ENCODE measurements at places on chromosomes 11 and 22. TPM values are rescaled to one million over a fixed set of nuclear protein-coding genes. Genes with fewer than 3 reads are reported as not detected.

RPLP2 gene
- 2,761 TPM for total RNA-seq

TRIM48 gene
- total RNA-seq = not detected

KCNJ5 gene
- 0.23 TPM for total RNA-seq

DNA sequence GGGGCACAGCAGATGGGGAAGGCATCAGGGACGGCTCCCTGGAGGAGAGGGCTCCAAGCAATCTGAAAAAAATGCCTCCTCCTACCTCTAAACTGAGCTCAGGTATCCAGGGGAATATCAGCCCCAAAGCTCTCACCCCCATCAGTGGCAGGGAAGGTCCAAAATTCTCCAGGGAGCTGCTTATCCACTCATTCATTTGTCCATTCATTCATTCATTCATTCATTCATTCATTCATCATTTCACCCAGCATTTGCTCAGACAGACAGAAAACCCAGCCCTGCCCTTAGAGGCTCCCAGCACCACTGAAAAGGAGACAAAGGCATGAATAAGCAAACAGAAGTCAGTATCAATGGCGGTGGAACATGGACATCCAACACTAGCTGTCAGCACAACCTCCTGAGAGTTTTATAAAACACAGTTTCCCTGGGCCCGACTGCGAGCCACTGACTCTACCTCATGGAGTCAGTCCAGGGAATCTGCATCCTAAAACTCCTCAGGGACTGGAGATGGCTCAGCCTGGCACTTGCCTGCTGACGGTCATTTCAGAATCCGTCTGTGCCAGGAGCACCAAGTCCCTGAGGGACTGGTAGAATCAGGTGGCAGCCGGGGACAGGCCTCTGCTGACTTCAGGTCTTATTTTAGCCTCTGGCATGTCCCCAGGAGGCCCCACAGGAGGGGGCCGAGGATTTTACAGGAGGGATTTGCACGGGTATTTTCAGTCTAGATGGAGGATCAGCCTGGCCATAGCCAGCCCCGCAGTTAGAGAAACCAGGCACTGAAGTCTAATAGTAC lies 164.6 kb downstream of the MN1 start:
- no peak overlapping the region for H3K4me3 ChIP-seq
- H3K27me3 ChIP-seq = no peaks in the 10 kb centered on the region
- no peak overlapping the region for H3K27ac ChIP-seq
- peaks cover 35% of the 10 kb centered on the region for H3K4me1 ChIP-seq

DNA sequence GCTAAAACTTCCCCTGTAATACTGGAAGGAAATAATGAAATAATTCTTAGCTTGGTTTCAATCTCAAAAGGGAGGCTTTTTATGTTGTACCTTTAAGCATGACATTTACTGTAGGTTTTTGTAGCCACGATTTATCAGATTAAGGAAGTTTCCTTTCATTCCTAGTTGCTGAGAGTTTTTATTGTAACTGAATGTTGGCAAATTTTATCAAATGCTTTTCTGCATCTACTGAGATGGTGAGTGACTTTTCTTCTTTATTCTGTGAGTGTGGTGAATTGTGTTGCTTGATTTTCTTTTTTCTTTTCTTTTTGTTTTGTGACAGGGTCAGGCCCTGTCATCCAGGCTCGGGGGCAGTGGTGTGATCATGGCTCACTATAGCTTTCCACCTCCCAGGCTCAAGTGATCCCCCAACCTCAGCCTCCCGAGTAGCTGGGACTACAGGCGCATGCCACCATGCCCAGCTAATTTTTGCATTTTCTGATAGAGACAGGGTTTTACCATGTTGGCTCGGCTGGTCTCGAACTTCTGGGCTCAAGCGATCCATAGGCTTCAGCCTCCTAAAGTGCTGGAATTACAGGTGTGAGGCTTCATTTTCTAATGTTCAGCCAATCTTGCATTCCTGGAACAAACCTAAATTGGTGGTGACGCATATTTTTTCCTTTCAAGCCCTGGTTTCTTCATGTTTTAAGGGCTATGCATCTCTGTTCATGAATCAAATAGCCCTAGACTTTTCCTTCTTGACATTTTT lies 26.2 kb downstream of the SUSD2 start:
- no peak for DNase-seq
- H3K4me3 ChIP-seq = no peak overlapping the region
- H3K4me1 ChIP-seq = peaks cover 36% of the 10 kb centered on the region
- H3K27ac ChIP-seq = peak overlapping the region; percentile 92

DNA sequence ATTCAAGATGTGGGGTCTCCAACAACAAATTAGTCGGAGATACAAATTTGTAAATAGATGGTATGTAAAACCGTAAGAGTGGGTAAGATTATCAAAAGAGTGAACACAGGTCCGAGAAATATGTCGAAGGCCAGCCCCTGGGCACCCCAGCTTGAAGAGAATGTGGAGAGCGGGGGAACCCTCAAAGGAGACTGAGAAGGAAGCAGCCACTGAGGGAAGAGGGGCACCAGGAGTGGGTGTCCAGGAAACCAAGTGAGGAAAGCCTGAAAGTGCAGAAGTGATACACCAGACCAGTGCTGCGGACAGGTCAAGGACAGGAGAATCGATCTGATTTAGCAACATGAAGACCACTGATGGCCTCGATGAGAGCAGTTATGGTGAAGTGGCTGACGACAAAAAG lies 14.4 kb downstream of the APOL5 start:
- H3K27me3 ChIP-seq = no peaks in the 10 kb centered on the region
- DNase-seq = no peak
- 0 out of 2 replicates have a peak, but pooled peaks cover 4% of the 10 kb centered on the region for H3K4me1 ChIP-seq
- peaks cover 17% of the 10 kb centered on the region for H3K36me3 ChIP-seq
- H3K27ac ChIP-seq = no peak overlapping the region
- no peak overlapping the region for H3K4me3 ChIP-seq

- H3K4me1 ChIP-seq = no peaks in the 10 kb centered on the region
- H3K27me3 ChIP-seq = peaks cover 90% of the 10 kb centered on the region
- peaks cover 3% of the 10 kb centered on the region for H3K36me3 ChIP-seq
- H3K27ac ChIP-seq = no peak within 1 kb of the TSS
- H3K4me3 ChIP-seq = no peak within 1 kb of the TSS
These were observed at the start of gene HEPN1 for GRCh38 chr11:124918950-124919349. Gene HEPN1, plus strand, starts transcription at chr11:124919250.

GRCh38 chr11:47355283-47356128 lies 3.0 kb upstream of the MYBPC3 start:
- DNase-seq = peak; percentile 99
- no peaks in the 10 kb centered on the region for H3K27me3 ChIP-seq
- no peaks in the 10 kb centered on the region for H3K36me3 ChIP-seq

Measured in WTC11 (cell line).